ENCODE measurements at places on chromosomes 1 and 21.
A peak's percentile ranks its signal among the peaks of the same experiment; 100 is the strongest.

- DNase-seq, result no peak
Measured at GRCh38 chr1:101820071-101820470, 176.7 kb downstream of the OLFM3 start.

DNA sequence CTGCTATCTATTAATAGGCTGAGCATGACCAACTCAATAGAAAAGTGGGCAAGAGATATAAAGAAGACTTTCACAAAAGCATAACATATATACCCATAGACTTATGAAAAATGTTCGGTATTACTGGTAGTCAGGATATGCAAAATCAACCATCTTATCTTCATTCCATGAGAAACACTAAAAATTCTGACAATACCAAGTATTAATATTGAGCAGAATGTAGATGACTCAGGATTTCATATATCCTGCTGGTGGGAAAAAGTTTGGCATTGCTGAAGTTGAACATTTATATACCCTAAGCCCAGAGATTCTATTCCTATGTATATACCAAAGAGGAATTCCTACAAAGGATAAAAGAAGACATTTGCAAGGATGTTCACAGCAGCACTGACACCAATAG is 138.3 kb downstream of the CLEC20A start:
- DNase-seq, result no peak

DNA sequence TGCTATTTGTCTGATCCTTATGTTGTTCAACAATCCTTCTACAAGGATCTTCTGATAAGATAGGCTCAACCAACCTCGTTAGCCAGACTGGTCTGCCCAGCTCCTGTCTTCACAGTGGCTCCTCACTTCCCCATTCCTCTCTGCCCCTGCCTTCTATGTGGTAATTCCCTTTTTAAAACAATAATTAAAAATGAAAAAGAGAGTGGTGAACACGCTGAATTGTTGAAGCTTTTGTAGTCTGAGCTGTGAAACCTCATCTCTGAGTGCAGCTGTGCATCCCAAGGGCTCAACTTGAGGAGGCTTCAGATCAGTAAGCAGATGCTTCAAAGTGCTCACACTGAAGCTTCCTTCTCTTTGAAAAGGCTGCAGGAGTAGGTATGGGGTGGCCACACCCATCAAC is 70.7 kb upstream of the JUN start:
- no peak for DNase-seq

DNA sequence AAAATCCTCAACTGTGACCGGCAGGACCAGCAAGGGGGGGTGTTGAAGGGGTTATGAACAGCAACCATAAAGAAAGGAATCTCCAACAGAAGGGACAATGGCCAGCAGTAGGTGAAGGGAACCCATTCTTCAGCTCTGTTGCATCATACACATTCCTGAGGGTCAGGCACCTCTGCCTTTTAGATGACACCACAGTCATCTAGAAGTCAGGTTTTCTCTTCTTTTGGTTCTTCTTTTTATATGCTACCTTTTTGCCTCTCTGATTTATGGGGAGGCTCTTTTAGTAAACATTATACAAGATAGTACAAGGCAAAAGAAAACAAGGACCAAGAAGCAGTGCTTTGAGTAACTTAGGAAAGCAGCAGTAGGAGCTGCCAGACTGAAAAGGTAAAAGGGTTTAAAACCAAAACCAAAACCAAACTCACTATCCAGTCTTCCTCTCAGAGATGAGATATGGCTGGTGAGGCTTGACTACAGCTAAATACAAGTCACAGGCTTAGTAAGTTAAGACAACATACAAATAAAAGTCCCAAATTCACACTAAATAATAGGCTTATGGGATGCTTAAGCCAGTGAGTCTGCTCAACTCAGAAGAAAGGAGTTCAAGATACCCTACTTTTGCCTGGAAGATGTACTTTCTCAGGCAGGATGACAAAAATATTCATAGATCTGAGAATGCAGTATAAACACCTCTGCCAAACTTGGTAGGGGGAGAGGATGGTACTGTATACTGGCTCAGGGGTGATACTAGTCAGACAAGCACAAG is 4.1 kb downstream of the TEX38 start:
- DNase-seq, result no peak

DNA sequence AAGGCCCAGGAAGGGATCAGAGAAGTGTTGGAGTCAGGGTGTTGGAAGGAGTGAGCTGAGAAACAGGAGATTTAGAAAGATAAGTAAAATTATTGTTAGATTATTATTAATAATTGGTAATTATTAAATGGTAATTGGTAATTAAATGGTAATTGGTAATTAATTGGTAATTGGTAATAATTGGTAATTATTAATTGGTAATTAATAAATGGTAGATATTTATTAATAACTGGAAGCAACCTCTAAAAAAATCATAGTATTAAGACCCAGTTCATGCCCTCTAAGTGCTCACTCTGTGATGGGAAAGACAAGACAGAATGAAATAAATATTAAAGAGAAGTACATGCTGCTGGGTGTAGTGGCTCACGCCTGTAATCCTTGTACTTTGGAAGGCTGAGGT is 13.8 kb upstream of the EPS15 start:
- no peak for DNase-seq

GRCh38 chr1:12177999-12178441 is 11.2 kb downstream of the TNFRSF1B start:
- DNase-seq, result peak; percentile 86

DNA sequence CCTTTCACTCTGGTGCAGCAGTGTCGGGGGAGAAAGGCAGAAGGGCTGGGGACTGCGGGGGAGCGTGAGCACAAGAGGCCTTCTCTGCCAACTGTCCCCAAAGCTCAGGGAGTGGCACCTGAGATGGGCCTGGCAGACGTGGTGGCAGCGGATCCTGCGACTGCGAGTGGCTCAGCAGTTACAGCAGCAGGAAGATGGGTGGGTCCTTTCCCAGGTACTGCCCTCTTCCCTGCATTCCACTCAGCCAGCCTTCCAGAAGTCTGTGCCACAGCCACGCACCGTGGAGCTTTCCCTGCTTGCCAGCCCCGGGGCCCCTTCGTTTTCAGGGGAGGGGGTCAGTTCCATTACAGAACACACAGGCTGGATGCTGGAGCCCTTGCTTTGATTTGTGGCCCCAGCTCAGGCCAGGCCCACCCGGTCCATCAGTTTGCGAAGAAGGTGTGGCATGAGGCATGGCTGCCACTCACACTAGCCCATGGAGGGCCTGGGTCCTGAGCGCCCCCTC is 17.2 kb downstream of the MTHFR start:
- no peak for DNase-seq

- no peak for DNase-seq
Measured at GRCh38 chr1:48182439-48182838, 40.1 kb upstream of the SLC5A9 start.

- DNase-seq, result no peak
Measured at GRCh38 chr1:173014160-173014559, 36.6 kb downstream of the TNFSF18 start.

GRCh38 chr1:182244451-182244850 is 147.1 kb downstream of the GLUL start:
- DNase-seq, result no peak

- DNase-seq, result no peak
Measured at GRCh38 chr1:222413436-222413835, 134.5 kb downstream of the HHIPL2 start.

- DNase-seq, result peak; percentile 75
Measured at GRCh38 chr1:9629445-9630201, 21.9 kb upstream of the PIK3CD start.

- no peak for DNase-seq
Measured at GRCh38 chr1:201782353-201782752, 46.6 kb upstream of the IPO9 start.

Data from activated naive CD4-positive, alpha-beta T cell (primary cell).